ENCODE measurements at places on chromosomes 1 and 21.

DNA sequence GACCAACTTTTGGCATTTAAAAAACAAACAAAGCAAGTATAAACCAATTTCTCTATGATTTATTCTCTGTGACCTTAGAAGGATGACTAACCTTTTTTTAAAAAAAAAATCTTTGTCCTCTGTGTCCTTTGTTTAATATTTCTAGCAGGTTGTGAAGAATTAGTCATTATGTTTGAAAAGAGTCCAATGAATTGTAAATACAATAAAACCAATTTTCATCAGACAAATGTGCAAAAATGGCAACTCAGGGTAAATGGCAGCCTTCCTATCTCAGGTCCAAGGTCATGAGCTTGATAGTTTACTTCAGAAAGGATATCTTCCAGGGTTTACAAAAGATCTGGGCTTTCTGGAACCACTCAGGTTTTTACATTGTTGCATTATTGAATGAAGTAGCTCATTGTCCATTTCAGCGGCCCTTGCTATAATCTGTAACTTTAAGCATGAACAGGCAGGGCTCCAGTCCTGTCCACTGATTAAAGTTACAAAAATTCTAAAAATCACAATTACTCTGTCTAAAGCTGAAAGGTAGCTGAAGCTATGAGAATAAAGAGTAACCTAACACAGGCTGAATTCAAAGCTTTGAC lies 11.7 kb upstream of the MAP3K21 start:
- DNase-seq: no peak

DNA sequence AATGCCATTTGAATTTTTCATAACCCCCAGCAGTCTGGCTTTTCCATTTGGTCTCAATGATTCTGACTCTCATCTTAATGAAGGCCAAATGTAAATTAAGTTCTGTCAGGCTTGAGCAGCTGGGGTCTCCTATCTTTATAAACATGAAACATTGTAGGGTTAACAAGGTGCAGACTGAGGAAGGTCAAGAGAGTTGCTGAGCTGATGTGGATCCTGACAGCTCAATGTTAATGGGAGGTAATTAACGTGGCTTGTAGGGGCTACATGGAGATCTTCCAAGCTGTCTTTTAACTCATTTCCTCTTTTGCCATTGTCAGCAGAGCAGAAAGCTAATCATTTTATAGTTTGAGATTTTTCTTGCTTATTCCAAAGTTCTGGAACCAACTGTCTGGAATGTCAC lies 55.2 kb downstream of the FGGY start:
- DNase-seq: no peak

DNA sequence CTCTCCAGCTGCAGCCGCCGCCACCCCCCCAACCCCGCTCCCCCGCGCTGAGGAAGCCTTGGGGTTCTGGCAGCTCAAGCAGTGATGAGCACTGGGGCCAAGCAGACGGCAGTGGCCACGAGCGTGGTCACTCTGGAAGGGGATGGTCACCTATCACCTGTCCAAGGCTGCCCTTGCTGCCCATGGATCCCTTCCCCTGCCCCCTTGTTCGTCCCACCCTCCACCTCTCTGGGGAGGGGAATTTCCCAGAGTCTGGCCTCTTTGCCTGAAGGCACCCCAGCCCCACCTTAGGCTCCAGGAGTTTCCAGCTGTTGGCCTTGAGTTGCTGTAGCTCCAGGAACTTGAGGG lies 7.2 kb upstream of the SMIM12 start:
- DNase-seq: no peak

DNA sequence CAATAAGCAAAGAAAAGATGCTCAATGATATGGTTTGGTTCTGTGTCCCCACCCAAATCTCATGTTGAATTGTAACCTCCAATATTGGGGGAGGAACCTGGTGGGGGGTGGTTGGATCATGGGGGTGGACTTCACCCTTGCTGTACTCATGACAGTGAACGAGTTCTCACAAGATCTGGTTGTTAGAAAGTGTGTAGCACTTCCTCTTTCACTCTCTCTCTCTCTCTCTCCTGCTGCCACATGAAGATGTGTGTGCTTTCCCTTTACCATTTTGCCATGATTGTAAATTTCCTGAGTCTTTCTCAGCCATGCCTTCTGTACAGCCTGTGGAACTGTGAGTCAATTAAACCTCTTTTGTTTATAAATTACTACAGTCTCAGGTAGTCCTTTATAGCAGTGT lies 248.4 kb downstream of the HHIPL2 start:
- no peak for DNase-seq

DNA sequence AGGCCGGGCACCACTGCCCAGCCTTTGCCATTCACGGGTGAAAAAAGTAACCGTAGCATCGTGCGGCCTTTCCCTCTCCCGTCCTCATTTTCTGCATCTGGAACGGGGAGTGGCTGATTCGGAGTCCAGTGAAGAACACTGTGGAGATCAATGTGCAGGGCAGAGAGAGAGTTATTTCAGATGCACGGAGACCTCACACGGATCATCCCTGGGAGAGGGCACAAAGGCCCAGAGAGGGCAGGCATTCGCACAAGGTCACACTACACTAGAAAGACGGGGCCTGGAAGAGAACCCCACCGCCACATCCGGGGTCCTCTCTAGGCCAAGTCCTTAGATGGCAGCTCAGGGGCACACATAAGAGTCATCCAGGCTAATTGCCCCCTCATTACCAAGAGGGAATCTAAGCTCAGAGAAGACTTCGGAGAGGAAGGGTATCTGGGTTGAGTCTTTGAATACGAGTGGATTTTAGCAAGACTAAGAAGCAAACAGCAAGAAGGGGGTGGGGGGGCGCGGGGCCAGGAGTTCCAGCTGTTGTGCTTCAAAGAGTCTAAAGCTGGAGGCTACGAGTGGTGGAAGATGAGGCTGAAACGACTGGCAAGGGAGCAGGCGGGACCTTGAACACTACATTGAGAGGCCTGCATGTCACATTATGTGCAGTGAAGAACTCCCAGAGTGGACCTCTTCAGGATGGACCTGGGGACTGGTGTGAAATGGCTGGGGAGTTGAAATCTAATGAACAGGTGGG lies 857 bp downstream of the GPX7 start:
- DNase-seq: peak; percentile 29

GRCh38 chr1:156176610-156177210 lies 17.2 kb upstream of the SLC25A44 start:
- DNase-seq: no peak
